ENCODE measurements at places on chromosomes 11 and 22.

- DNase-seq: peak; percentile 92
These were observed 482.6 kb downstream of the MIAT start for GRCh38 chr22:27139935-27140511.

- no peak for DNase-seq
These were observed 38.5 kb upstream of the GALNT18 start for GRCh38 chr11:11660363-11660740.

DNA sequence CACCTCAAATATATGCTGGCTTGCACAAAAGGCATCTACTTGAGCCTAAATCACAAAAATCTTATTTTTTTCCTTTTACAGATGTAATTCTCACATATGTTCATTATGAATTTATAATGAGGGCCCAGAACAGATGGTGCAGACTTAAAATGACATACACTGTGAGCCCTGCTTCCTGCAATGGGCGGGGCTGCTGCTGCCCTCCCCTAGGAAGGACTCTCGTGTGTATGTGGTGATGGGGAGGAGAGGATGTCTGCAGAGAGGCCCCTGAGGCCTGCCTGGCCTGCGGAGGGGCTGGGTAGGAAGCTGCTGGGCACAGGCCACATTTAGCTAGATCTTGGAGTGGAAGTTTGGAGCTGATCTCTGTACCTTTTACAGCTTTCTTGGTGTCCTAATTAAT is 233.4 kb upstream of the KIRREL3 start:
- no peak for DNase-seq

GRCh38 chr11:1036303-1036923 is at the start of gene MUC6:
Gene MUC6, minus strand, starts transcription at chr11:1036718. Its CDS starts 63 bp downstream, at chr11:1036655.
- no peak for DNase-seq

DNA sequence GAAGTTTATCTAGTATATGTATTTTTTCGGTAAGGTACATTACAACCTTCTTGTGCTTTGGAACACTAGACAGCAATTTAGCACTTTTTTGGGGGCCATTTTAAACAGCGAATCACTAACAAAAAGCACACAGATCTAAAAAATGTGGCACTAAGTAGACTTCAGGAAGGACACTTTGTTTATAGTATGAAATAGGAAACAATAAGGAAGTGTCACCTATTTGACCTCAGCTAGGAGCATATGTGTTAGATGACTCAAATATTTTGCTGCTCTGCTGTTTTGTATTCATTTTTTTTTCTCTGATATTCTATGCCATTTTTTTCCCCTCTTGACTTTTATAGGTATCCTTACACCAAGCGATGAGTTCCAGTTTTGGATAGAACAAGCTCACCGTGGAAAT is 5.6 kb downstream of the DYNC2H1 start:
- no peak for DNase-seq

GRCh38 chr11:115251126-115251525 is 253.1 kb downstream of the CADM1 start:
- no peak for DNase-seq

DNA sequence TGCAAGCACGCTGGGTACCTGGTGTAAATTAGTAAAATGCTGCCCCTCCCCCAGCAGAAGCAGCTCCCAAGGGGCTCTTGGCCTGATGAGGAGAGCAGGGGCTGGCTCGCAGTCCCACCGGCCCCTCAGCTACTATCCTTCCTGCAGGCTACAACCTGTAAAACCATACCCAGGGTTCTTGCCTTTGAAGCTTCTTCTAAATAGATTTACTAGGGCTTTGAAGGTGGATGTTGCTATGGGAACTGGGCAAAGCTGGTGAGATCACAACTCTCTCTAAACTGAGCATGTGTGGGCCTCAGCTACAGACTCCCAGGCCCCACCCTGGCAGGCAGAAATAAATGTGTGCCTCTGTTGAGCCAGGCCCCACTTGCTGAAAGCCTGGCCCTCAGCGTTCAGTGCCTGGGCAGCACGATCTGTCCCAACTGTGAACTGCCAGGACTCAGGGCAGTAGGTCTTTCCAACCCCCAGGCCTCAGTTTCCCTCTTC is 18.5 kb downstream of the CD5 start:
- no peak for DNase-seq

GRCh38 chr22:47071078-47071806 is 308.8 kb downstream of the TBC1D22A start:
- peak; percentile 55 for DNase-seq

DNA sequence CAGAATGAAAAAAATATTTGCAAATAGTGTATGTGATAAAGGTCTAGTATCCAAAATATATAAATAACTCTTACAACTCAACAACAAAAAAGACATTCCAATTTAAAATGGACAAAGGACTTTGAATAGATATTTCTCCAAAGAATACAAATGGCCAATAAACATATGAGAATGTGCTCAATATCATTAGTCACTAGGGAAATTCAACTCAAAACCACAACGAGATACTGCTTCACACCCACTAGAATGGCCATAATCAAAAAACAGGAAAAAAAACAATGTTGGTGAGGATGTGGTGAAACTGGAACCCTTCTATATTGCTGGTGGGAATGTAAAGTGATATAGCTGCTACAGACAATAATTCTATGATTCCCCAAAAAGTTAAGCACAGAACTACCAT is 38.6 kb upstream of the RPS13 start:
- DNase-seq: no peak

GRCh38 chr11:96287822-96288439 is 55.1 kb downstream of the MAML2 start:
- peak; percentile 53 for DNase-seq

All from fibroblast of skin of right biceps (primary cell).